ENCODE measurements at places on chromosomes 13 and 19. TPM values are rescaled to one million over a fixed set of nuclear protein-coding genes. Genes with fewer than 3 reads are reported as not detected.

The KL gene
- not detected for polyA plus RNA-seq

The IGFL4 gene
- polyA plus RNA-seq, result not detected

The FUT1 gene
- not detected for polyA plus RNA-seq

GRCh38 chr13:109843695-109844094, 57.3 kb upstream of the IRS2 start:
- DNase-seq, result no peak

GRCh38 chr13:110420626-110421025, 113.5 kb downstream of the COL4A2 start:
- DNase-seq, result no peak

DNA sequence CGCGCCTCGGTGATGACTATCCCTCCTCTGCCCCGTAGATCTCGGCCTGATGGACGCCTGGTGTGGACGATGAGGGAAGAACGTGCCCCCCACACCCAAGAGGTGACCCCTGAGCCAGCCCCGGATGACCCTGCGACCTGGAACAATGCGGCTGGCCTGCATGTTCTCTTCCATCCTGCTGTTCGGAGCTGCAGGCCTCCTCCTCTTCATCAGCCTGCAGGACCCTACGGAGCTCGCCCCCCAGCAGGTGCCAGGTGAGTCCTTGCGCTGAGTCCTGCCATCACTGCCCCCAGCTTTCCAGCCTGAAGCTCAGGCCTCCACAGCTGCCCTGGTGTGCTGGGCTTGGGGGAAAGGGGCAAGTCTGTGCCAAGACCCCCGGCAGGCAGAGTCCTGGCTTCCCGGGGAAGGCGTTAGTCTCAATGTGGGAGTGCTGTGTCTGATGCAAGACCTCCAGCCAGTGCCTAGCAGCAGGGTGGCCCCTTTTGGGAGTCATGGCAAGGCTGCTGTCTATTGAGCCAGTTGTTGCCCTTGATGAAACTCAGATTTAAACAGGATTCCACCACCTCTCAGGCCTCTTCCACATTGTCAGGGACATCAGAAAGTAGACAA, 67.5 kb downstream of the CHST8 start:
- DNase-seq, result no peak

- no peak for DNase-seq
These were observed 125.5 kb downstream of the KCNRG start for GRCh38 chr13:50140581-50141374.

- no peak for DNase-seq
These were observed 4.1 kb downstream of the C19orf53 start for GRCh38 chr19:13778398-13778797.

GRCh38 chr13:107035186-107035585, 467.2 kb upstream of the ARGLU1 start:
- no peak for DNase-seq

DNA sequence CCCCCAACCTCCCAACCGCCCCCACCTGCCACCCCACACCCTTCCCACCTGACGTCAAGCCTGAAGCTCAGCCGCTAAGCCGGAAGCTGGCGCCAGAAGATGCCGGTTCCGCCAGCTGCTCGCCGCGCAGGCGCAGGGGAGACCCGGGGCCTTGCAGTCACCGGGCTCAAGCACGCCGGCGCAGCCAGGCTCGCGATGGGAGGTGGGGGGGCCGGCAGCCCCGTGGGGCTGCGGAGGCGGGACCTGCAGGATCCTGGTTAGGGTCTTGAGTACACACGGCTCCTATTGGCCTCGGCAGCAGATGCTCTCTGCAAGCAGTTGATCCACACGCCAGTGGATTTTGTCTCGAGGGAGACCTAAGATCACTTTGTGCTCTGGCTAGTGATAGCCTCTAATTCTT, at the start of gene LIG4:
LIG4 (minus strand) TSS at position 101 of the 400 bp plus-strand sequence. CDS start 4,268 bp downstream, outside the sequence.
- peak; percentile 94 for DNase-seq

DNA sequence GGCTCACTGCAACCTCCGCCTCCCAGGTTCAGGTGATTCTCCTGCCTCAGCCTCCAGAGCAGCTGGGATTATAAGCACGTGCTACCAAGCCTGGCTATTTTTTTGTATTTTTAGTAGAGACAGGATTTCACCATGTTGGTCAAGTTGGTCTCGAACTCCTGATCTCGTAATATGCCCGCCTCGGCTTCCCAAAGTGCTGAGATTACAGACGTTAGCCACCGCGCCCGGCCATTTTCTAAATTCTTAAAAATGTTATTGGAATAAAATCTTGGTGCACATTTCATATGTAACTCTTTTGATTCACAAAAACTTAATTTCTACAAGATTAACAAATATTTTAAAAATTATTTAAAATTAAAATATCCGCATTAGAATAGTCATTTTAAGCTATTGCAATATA, 1480.3 kb upstream of the SPRY2 start:
- no peak for DNase-seq
